ENCODE measurements at places on chromosomes 6 and 20.

DNA sequence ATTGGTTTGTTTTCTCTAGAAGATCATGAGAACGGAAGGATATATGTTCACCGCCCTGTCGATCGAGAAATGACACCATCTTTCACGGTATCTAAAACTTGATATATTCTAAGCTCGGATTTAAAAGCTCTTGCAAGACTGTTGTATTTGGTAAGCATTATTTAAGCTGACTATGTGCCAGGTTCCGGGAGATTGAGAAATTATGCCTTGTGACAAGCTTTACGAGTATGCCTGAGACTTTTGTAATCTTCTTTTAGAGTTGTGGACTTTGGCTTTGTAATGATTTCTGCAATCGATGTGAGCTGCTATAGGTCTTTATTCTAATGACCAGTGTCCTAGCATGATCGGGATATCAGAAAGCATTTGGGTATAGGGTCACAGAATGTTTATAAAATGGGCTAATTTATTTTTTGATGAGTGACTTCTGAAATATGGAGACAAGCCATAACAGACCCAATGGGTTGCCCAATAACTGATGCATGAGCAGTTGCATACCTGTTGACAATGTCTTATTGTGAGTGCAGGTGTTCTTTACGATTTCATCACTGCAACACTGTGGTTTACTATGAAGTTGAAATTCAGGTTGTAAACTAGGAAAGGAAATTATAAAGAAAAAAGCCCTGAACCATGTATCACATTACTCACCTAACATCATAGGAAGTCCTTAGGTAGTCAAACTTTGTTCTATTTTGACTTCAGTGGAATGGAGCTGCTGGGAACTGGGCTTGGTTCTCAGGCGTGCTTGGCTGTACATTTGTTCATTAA is 14.0 kb downstream of the CDH26 start:
- no peak for DNase-seq

DNA sequence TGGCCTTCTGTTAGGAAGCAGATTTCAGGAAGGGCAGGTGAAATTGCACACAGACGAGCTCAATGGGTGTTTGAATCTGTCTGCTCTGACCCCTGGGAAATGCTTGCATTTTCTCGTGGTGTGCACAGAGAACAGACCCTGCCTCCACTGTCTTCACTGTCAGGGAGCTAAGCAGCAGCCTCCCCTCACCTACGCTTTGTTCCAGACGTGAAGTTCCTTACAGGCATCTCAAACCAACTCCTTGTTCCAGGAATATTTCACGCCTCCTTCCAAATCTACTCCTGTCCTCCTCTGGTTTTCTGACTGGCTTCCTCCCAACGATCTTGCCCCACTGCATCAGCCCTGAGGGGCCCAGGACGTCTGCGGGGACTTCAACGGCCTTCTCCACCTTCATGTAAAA is 13.7 kb downstream of the DACT2 start:
- DNase-seq = no peak

DNA sequence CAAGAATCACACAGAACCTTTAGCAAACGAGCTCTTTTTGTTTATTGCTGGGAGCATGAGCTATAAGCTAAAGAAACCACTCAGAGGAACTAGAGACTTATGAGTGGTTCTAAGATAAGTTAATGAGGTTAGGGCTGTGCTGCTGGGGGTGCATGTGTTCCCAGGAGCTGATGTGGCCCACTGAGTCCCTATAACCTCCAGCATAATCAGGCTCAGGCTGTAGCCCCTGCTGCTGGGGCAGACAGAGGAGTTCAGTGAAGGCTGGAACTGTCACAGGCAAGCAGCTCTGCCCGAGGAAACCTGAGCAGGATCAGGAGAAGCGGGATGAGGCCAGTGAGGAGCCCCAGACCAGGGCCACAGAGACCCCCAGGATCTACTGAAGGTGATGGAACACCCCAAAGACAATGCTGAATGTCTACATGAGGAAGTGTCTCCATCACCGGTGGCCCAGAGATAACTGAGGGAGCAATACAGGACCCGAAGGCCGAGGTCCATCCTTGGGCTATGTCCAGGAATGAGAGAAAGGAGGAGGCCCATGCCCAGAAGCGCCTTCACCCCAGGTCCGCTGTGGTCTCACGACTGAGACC is 17.3 kb downstream of the TUBB2B start:
- no peak for DNase-seq

DNA sequence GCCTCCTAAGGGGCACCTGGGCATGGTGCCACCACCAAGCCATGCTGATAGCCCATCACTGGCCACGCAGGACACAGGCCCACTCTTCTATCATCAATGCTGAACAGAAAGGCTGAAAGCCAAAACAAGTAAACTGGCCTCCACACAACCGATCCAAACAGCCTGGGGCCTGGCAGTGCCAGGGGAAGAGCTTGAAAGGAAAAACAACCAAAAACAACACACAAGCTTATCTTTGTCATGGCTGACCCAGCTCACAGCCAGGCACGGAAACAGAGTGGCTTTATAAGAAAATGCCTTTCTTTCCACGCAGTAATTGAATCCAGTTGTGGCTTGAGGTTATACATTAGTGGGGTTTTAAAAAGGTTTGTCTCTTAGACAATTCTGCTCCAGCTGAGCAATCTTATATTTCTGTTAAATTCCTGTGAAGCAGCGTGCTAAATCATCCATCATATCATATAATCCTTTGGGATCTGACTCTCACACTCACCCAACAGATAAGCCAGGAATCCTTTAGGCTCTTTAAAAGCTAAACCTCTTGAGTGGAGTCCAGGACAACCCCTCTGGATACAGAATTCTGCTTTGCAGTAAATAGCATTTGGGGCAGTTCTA is 65.4 kb upstream of the SLC22A16 start:
- no peak for DNase-seq

DNA sequence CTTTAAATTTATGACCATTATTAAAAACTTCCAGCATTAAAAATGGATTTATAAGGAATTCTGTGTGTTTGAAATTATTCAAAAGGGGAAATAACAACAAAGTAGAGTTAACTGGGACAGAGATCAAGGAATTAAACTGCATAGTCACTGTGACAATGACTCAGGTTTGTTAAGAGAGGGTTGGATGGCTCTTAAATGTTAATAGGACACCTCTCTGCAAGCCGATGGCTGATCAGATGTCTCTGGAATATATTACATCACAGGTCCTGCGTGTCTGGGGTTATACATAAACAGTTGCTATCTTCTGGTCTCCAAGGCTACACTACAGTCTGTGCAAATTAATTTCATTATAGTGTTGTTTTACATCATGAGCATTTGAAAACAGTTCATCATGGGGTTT is 574.3 kb downstream of the COL12A1 start:
- peak; percentile 15 for DNase-seq

- peak; percentile 67 for DNase-seq
These were observed 45.8 kb downstream of the FOXP4 start for GRCh38 chr6:41591859-41592502.

DNA sequence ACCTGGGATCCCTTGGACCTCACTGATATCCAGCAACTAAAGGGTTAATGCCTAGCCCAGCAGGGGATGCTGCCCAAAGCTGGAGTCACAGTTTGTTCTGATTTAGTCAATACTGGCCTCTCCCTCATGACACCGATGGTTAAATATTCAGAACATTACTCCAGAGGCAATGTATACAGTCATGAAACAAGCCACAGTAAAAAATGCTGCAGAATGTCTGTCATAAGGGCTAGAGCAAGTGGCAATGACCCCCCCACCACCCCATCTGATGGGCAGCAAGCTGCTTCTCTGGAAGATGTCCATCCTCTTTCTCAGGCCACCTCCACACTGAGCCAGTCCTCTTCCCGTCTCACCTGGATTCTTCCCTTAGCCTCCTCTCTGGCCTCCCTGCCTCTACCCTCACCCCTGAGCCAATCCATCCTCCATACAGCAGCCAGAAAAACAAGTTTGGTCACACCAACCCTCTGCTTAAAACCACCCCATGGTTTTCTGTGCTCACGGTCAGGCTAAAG is 99.0 kb upstream of the KCNG1 start:
- DNase-seq = peak; percentile 67

DNA sequence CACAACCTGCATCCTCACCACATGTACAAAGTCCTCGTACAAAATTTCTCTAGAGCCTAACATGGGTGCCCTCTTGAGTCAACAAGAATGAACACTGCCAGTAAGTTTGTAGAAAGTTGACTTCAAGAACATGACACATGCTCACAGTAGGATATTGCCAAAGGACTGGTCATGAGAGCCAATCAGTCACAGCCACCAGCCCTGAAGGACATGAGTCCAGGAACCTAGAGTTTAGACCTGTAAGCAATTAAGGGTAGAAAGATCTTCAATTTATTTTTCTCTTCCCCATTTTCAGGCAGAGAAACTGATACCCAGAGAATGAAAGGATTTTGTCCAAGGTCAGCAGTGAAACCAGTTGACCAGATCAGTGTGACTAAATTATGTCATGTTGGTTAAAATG is 96.1 kb downstream of the MAFB start:
- no peak for DNase-seq

- peak; percentile 44 for DNase-seq
These were observed 21.5 kb upstream of the AAR2 start for GRCh38 chr20:36214684-36215256.

GRCh38 chr6:132247381-132248159 is 153.7 kb downstream of the MOXD1 start:
- peak; percentile 9 for DNase-seq

GRCh38 chr6:155782739-155783459 is 327.3 kb upstream of the NOX3 start:
- DNase-seq = no peak

GRCh38 chr6:14440940-14441781 is 323.6 kb downstream of the CD83 start:
- no peak for DNase-seq

DNA sequence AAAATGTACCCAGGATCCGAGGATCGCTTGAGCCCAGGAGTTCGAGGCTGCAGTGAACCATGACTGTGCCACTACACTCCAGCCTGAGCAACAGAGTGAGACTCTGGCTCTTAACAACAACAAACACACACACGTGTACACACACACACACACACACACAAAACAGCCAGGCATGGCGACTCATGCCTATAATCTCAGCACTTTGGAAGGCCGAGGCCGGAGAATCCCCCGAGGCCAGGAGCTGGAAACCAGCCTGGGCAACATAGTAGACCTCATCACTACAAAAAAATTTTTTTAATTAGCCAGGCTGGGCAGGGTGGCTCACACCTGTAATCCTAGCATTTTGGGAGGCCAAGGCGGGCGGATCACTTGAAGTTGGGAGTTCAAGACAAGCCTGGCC is 23.3 kb upstream of the ARFGEF2 start:
- peak; percentile 62 for DNase-seq

- no peak for DNase-seq
These were observed 13.6 kb downstream of the ITPA start for GRCh38 chr20:3222635-3223600.

DNA sequence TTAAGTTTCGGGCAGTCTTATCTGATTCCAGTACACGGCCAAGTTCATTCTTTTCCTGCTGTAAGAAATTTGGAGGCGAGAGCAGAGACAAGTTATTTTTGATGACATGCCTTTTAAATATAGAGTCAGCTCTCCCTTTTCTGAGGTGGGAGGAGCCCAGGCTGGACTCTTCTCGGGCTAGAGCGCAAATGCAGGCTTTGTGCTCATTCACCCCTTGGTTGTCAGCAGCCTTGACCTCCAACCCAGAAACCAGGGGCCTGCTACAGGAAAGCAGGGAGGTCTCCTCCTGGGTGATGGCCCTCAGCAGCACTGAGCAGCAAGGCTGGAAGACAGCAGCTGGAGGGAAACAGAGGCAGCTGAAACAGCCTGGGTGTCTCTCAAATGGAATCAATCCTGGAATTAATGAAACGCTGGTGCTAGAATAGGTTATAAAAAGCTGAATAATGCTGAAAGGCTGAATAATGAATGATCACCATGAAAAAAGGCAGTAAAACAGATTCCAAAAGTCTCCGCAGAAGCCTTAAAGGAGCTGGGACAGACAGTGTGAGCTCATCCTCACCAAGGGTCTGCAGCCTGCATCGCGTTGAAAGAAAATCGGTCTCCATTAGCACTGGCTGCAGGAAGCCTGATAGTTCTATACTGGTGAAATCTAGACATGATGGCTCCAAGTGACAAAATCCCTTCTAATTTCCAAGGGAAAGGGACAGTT is 28.2 kb upstream of the ECI2 start:
- DNase-seq = no peak

DNA sequence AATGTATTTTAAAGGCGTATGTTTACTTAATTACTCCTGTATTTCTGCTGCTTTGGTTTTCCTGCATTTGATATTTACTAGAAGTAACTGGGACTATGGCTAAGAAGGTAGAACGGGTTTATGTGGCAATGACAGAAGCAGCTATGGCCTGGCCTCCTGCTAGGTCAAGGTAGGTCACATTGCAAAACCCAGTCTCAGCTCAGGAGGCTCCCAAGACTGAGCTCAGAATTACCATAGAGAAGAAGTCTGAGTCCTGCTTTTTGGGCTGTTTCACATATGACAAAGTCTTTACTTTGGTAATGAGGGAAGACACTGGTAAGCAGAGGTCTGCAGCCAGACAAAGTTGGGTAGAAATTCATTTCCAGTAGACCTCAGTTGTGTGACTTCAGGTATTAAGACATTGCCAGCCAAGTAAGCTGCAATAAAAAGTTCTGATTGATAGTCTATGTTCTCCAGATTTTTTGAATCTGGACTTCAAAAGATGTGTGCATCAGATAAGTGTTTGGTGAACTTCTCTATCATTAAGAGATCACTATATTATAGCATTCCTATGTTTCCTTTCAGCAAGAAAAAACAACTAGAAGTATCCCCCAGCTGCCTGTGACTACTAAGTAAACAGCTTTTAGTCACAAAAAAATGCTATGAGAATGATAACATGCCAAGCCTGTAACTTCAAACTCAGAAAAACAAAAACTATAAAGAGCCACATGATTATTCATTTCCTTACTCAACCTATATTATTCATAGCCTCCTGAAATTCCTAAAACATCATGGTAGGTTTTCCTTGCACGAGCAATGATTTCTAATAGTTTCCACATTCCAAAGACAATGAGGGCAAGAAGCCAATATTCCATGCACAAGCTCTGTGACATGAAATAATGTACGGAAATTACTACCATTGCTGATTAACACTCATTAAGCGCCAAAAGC is 312.3 kb downstream of the HAO1 start:
- DNase-seq = no peak

DNA sequence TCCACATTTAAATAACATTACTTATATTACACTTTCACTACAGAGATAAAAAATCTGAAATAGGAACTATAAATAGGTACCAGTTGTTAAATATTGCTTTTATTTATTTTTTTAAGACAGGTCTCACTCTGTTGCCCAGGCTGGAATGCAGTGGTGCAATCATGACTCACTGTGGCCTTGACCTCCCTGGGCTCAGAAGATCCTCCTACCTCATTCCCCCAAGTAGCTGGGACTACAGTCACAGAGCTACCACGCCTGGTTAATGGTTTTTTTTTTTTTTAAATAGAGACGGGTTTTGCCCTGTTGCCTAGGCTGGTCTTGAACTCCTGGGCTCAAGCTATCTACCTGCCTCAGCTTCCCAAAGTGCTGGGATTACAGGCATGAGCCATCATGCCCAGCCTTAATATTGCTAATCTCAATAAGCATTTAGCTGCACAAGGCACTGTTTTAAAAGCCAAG is 17.3 kb downstream of the EEF1E1 start:
- DNase-seq = peak; percentile 97

All from EL (cell line).